ENCODE measurements at places on chromosomes 3 and 15. TPM values are rescaled to one million over a fixed set of nuclear protein-coding genes. Genes with fewer than 3 reads are reported as not detected.

- DNase-seq, result peak; percentile 65
Observed at GRCh38 chr3:190883973-190884832, 21.7 kb upstream of the GMNC start.

DNA sequence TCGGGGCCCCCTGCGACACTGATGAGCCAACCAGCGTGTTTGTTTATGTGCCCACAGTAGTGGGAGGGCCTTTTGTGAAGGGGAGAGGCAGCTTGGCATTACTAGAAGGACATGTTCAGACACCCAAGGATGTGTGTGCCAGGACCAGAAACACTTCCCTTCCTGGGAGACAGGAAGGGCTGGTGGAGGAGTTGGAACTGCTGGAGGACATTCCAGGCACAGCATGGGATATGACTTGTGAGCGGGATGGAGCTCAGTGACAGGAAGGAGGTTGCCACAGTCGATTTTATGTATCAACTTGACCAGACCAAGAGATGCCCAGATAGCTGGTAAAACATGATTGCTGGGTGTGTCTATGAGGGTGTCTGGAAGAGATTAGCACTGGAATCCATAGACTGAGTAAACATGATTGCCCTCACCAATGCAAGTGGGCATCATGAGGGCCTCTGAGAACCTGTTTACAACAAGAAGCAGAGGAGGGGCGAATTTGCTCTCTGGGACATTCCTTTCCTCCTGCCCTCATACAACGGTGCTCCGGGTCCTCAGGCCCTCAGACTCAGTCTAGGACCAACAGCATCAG, 106.4 kb upstream of the TLE3 start:
- DNase-seq, result no peak

GRCh38 chr3:165817160-165817709, 20.0 kb downstream of the BCHE start:
- no peak for DNase-seq

DNA sequence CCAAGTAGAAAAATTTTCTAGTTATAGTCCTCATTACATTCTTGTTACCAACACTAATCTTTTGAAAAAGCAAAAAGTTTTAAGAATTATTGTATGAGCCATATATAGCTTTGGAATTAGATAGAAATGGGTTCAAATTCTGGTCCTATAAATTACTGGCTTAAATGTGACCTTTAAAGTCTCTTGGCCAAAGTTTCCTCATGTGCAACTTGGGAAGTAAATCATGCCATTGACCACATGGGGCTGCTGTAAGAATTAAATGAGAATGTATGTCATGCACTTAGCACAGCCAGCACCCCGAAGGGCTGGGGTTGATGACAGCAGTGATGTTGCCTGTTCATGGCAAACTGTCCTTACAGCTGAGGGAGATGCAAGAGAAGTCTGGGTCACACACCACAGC, 108.3 kb downstream of the TOP2B start:
- peak; percentile 35 for DNase-seq

DNA sequence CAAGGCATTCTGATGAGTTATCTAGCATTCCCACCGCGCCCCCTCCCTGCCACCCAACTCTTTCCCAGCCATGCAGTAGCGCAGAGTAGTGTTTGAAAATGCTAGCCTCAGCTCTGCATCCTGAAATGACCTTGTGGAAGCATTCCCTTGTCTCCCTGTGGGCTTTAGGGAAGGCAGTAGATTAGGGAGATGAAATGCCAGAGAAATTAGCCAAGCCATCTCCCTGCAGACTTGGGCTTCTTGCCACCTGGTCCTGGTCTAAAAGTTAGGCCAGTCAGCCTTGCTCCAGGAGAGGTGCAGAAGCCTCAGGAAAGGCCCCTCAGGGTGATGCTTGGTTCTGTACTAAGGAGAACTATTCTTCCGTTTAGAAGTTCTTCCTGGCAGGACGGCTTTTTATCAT, 231.2 kb downstream of the CACNA2D3 start:
- DNase-seq, result no peak

Gene RARRES1
- total RNA-seq, result 3.7 TPM
